ENCODE measurements at places on chromosomes 4 and X. TPM values are rescaled to one million over a fixed set of nuclear protein-coding genes. Genes with fewer than 3 reads are reported as not detected.
A peak's percentile ranks its signal among the peaks of the same experiment; 100 is the strongest.

GUCY1A1 gene
- 14.3 TPM for polyA plus RNA-seq

PLXNB3 gene
- polyA plus RNA-seq: not detected

MAGEC2 gene
- polyA plus RNA-seq: not detected

DGKK gene
- polyA plus RNA-seq: not detected

S100G gene
- polyA plus RNA-seq: not detected

C4orf17 gene
- not detected for polyA plus RNA-seq

SMIM10 gene
- polyA plus RNA-seq: not detected

KIAA1210 gene
- polyA plus RNA-seq: not detected

TMEM131L gene
- 63.8 TPM for polyA plus RNA-seq

COX7B2 gene
- polyA plus RNA-seq: not detected

PFKFB1 gene
- 0.97 TPM for polyA plus RNA-seq

SPP1 gene
- polyA plus RNA-seq: 239 TPM

DNA sequence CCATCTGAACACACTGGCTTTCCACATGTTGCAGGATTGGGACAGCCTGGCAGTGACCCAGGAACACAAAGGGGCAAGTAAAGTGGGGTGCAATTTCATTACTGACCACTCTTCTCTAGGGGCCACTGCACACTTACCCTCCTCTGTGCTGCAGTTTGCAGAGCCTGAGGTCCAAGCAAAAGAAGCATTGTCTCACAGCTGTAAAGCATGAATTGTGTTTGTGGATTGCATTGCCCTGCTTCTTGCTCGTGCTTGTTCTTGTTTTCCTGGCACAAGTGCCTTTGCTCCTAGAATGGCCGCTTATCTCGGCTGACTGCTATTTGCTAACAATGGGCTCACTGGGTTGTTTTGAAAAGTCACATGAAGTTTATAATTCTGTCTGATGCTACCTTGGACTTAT lies 209.1 kb upstream of the JADE1 start:
- no peak for DNase-seq

DNA sequence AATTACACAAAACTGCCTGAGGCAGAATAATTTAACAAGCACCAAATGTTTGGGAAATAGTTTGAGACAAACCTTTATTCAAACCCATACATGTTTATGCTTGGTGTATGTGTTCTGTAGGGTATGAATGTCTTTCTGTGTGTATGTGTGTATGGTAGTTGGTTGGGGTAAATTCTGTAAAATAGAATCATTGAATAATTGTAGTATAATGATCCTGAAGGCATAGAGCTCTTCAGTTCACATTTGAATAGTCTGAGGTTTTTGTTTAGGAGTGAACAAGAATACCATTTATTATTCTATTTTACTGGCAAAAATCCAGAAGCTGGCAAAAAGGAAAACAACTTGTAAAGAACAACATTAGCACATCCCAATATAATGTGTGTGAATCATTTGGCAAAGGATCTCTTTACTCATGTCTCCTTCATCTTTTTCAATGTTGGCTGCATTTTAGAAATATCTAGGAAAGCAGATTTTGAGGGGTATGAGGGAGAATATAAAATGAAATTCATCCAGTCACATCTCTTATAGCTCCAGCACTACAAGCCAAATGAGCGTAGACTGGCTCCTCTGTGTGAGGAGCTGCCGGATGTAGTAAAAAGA lies 360.0 kb downstream of the CHIC1 start:
- DNase-seq: no peak

- no peak for DNase-seq
Observed at GRCh38 chr4:92551616-92552015, 247.8 kb downstream of the GRID2 start.

GRCh38 chr4:68141852-68142251 lies 12.2 kb upstream of the TMPRSS11F start:
- no peak for DNase-seq

DNA sequence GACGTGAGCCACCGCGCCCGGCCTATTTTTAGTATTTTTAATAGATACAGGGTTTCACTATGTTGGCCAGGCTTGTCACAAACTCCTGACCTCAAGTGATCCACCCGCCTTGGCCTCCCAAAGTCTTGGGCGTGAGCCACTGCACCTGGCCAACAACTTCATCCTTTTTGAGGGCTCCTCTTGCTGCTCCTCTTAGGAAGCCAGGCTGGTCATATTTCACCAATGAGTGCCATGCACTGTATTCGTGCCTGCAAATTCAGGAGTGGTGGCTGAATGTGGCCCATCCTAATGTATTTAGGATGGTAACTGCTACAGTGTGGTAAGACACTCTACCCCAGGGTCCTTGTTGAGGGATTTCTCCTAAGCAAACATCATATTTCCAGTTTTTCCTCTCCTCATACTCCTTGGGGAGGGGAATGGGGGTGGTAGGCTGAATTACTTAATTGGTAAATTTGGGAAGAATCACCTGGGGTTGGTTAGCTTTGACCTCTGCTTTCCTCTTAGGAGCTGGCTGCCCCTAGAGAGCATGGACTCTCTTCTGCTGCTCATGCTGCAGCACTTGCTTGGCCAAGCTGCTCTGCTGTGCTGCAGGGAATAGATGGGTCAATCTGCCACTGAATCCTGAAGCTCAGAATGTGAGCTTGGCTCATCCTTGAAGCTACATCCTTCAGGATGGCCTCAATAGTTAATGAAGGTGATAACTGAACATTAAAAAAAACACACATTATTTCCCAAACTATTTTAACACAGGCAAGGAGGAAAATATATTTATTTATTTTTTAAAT lies 167.4 kb downstream of the HS3ST1 start:
- no peak for DNase-seq

- no peak for DNase-seq
Observed at GRCh38 chrX:5915783-5916182, 312.9 kb downstream of the NLGN4X start.

- DNase-seq: peak; percentile 55
Observed at GRCh38 chr4:76430519-76431388, 4.3 kb upstream of the SHROOM3 start.

GRCh38 chrX:106917830-106918500 lies 2.2 kb upstream of the CLDN2 start:
- no peak for DNase-seq

DNA sequence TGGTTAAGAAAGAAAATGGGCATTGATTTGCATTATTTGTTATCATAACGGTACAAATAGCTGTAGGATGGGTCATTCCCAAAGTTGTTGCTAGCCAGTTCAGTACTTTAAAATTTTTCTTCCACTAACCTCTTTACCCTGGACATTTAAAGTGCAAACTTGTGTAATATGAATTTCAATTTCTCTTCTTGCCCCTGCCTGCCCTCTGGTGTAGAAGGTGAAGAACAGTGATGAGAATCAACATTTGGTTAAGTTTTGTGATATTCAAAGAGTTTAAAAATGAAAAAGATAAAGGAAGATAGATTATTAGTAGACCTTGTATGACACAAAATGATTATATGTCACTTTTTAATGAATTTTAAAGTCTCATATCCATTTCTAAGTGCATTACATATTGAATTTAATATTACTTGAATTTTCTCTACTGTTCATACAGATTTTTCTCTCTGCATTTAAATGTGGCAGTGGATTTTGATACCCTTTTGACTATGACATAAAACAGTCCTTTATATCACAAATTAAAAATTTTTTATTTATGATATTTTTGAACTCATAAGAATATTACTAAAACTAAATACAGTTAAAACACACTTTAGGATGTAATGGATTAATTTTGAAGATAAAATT lies 337.7 kb downstream of the BMPR1B start:
- DNase-seq: peak; percentile 49

DNA sequence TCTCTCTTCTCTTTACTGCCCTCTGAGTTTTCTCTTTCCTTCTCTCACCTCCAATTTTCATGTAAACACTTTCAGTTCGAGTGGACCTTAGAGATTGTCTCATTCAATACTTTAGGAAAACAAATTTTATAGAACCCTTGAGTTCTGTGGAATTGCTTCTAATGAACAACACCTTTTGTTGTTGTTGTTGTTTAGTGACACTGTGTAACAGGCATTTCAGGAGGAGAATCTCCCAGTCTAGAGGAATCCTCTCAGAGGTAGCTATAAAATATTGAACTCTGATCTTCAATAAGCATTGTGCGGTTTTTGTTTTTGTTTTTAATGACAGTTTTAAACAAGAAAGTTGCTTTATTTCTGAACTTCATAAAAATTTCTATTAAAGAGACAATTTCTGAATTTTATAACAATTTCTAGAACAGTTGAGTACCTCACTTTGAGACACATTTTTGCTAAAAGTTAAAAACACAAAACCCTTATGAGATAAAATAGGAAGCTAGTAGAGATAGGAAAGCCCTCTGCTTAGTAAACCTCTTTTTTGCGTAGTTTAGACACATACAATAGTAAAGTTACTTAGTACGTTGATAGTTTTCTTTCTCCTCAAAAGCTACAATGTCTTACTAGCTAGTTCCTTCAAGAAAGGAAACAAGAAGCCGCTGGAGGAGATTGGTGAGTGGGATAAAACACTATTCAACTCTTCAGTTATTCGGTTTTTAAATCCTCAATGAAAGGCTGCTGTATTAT lies 38.8 kb downstream of the CLCN3 start:
- peak; percentile 2 for DNase-seq

- DNase-seq: no peak
Observed at GRCh38 chr4:167987285-167987684, 105.1 kb upstream of the ANXA10 start.

DNA sequence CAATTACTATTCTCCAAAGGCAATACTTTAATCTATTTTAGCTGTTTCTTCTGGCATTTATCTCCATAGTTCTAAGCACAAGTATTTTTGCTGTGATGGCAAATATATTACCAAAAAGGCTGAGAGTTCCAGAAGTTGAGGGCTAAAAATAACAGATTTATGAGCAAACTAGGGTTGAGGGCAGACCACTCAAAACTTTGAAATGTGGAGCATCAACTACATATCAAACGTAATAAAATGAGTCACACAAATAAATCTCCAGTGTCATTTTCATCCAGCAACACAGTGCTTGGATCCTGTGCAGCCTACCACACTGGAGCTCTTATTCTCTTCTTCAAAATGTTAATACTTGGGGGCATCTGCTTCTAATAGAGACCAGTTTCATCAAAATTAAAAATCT lies 163.9 kb downstream of the HS3ST1 start:
- no peak for DNase-seq

DNA sequence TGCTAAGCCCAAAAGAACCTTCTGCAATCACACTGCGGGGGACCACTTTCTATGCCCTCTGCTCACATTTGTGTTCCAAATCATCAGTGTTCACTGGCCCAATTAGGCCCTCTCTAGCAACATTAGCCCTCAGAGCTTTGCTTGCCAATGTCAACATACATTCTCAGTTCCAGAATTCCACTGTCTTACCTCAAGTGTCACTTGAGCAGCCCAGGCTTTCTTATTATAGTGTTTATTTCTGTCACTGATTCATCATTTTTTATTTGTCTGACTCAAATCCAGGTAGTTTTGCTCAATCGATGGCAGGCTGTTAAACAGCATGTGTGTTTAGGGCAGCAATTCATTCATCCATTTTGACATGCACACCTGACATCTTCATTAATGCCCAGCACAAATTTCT lies 291.2 kb downstream of the TEX13A start:
- DNase-seq: no peak

DNA sequence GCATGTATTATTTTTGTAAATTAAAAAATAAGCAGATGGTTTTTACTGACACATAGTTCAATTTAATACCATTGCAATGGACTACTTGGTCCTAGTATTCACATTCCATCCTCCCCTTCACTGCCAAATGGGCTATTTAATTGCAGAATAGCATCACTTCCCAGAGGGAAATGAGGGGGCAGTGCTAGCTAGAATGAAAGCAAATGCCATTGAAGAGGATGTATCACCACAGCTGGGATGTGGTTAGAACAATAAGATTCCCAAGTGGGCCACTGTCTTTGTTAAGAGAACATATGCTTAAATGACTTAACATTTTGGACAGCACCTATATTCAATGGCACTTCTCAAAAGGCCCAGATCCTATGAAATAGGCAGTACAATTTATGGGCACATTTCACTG lies 224.7 kb downstream of the RBMX2 start:
- no peak for DNase-seq

DNA sequence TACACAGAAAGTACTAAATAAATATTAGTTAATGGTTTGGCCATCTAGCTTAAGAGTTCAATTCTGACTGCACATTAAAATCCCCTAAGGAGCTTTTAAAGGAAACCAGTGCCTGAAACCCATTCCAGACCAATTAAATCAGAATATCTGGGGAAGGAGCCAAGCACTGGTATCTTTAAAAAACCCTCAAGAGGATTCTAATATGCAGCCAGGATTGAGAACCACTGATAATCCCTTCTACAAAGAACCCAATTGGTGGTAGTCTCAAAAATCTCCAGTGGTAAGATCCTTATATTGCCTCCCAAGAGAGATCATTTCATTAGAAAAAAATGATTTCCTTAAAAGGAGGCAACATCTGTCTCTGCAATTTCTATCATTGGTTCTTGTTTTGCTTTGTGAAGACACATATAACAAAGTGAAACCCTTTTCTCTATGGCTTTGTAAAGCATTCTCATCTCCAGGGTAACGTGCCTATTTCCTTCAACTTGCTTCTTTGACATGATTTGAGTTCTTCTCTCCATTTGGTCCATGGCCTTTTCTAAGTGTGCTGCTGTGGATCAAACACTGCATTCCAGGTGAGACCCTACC lies 3.5 kb downstream of the GPR34 start:
- DNase-seq: no peak

DNA sequence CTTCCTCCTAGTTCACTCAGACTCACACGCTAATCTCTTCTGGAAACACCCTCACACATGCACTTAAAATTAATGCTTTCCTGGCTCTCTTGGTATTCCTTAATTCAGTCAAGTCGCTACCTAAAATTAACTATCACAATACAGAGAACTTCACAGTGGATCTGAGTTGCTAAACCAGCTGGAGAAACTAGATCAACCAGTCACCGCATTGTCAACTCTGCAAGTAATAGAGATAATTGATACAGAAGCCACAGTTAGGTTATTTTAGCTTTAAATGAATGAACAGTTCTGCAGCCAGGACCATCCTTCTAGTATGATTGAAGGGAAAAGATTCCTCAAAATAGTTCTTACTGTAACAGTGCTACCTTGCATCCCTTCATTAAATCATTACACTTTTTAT lies 6.0 kb upstream of the TBC1D9 start:
- no peak for DNase-seq

GRCh38 chrX:19129694-19130093 lies 7.4 kb upstream of the ADGRG2 start:
- DNase-seq: no peak

DNA sequence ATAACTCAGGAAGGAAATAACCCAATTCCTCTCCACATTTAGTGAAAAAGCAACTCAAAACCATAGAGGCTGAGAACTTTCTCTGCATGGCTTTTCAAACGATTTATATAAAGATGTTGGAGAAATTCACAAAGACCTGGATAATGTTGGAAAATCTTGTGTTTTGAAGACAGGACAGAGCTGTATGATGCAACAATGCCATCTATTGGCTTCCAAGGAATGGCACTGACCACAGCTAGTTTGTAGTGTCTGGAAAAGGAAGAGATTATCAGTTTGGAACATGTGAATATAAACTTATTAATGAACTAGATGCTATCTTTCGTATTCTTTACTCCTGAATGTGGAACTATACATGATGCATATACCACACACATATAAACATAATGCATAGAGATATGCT lies 503.6 kb downstream of the IL1RAPL1 start:
- no peak for DNase-seq

All from muscle of arm (tissue), 14 donors.